ENCODE measurements at places on chromosomes 12 and 14. TPM values are rescaled to one million over a fixed set of nuclear protein-coding genes. Genes with fewer than 3 reads are reported as not detected.

The REC8 gene
- total RNA-seq: 10.2 TPM

The ANHX gene
- total RNA-seq: not detected

The CBLN3 gene
- 1.6 TPM for total RNA-seq

The ASCL1 gene
- total RNA-seq: not detected

The MYF6 gene
- total RNA-seq: not detected

The DENND5B gene
- 17.7 TPM for total RNA-seq

The NPC2 gene
- 594 TPM for total RNA-seq

All from breast epithelium (tissue), 4 donors.